ENCODE measurements at places on chromosomes 5 and 9. TPM values are rescaled to one million over a fixed set of nuclear protein-coding genes. Genes with fewer than 3 reads are reported as not detected.

GRCh38 chr9:14935964-14936363 is 25.7 kb upstream of the FREM1 start:
- no peak overlapping the region for H3K4me3 ChIP-seq
- no peaks in the 10 kb centered on the region for H3K36me3 ChIP-seq
- H3K27me3 ChIP-seq = no peaks in the 10 kb centered on the region

- no peaks in the 10 kb centered on the region for H3K4me1 ChIP-seq
- H3K36me3 ChIP-seq = no peaks in the 10 kb centered on the region
- no peak overlapping the region for H3K4me3 ChIP-seq
- H3K27ac ChIP-seq = no peak overlapping the region
- no peak for DNase-seq
Measured at GRCh38 chr9:85009251-85009650, 339.7 kb downstream of the NTRK2 start.

GRCh38 chr5:123414974-123415373 is 8.2 kb downstream of the CEP120 start:
- no peaks in the 10 kb centered on the region for H3K4me1 ChIP-seq
- H3K27ac ChIP-seq = no peak overlapping the region
- H3K4me3 ChIP-seq = no peak overlapping the region

GRCh38 chr9:121399126-121399882 is 29.3 kb upstream of the STOM start:
- H3K4me3 ChIP-seq = no peak overlapping the region
- peak; percentile 10 for DNase-seq
- H3K27ac ChIP-seq = peak overlapping the region; percentile 94
- no peaks in the 10 kb centered on the region for H3K36me3 ChIP-seq
- no peaks in the 10 kb centered on the region for H3K27me3 ChIP-seq
- peaks cover 21% of the 10 kb centered on the region for H3K4me1 ChIP-seq

DNA sequence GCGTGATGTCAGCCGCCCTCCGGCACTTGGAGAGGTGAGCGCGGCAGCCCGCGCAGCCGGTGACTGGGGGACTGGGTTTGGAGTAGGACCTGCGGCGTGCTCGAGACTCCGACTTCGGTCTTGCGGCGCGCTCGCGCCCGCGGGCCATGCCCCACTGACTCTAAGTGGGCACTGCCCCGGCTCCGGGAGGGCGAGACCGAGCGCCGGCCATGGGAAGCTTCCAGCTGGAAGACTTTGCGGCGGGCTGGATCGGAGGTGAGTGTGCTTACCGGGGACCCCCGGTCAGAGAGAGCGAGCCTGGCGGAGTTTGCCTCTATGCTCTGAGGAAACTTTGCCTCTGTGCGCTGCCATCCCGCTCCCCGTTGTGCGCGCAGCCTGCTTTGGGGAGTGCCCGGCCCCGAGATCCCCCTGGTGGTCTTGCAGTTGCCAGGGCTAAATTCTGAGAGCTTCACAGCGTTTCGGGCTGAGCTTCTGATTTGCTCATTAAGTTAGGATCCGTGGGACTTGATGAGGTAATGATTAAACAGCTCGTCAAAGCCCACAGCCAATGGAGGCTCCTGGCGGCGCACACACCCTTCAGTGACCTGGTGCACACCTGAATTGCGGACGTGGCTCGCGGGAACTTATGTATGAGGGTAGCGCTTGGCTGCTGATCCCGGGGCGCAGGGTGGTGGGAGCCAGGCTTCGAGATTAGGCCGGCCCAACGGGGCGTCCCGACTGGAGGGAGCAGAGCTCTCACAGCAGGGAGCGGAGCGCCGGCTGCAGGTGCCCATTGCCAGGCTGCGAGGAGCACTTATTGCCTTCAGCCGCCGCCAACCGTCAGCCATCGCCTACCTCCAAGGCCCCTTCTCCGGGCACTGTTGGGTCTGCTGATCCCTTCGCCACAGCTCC is at the start of gene SLC25A48:
Gene SLC25A48 (plus strand): TSS at position 25 of the 891 bp plus-strand sequence. CDS start 185 bp downstream, at position 210.
- H3K4me3 ChIP-seq = peak within 1 kb of the TSS; percentile 51
- peaks cover 48% of the 10 kb centered on the region for H3K27me3 ChIP-seq
- DNase-seq = no peak
- H3K4me1 ChIP-seq = peaks cover 8% of the 10 kb centered on the region
- no peaks in the 10 kb centered on the region for H3K36me3 ChIP-seq

- H3K27ac ChIP-seq = no peak overlapping the region
- no peaks in the 10 kb centered on the region for H3K36me3 ChIP-seq
- DNase-seq = no peak
- H3K27me3 ChIP-seq = no peaks in the 10 kb centered on the region
- H3K4me1 ChIP-seq = peaks cover 32% of the 10 kb centered on the region
Measured at GRCh38 chr5:33840927-33841547, 50.8 kb downstream of the ADAMTS12 start.

- H3K4me3 ChIP-seq = no peak overlapping the region
- no peaks in the 10 kb centered on the region for H3K27me3 ChIP-seq
- no peak overlapping the region for H3K27ac ChIP-seq
- no peak for DNase-seq
- no peaks in the 10 kb centered on the region for H3K4me1 ChIP-seq
Measured at GRCh38 chr9:83423815-83424707, 114.1 kb downstream of the FRMD3 start.

DNA sequence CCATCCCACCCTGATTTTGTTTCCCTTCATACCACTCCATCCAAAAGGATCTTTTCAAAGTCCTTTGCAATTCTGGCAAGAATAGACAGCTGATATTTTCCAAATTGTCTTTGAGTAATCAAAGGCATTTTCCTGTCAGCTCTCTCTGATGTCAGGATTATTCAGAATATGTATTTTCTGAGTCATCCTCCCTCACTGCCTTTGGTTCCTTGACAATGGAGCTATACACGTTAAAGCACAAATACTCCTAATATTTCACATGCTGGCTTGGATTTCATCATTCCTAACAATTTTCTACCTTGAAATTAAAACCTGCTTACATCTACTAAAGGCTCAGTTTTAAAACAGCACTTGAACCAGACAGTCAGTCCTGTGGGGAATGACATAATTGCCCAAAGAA is 379.4 kb downstream of the GADD45G start:
- no peaks in the 10 kb centered on the region for H3K36me3 ChIP-seq
- peaks cover 3% of the 10 kb centered on the region for H3K27me3 ChIP-seq
- no peaks in the 10 kb centered on the region for H3K4me1 ChIP-seq
- H3K27ac ChIP-seq = no peak overlapping the region
- DNase-seq = peak; percentile 57

Gene RUSC2
- total RNA-seq = 63.8 TPM

Gene PDE8B
- total RNA-seq = 0.18 TPM

Gene ABL1
- total RNA-seq = 113 TPM

Gene PCDHGA2
- total RNA-seq = 0.14 TPM

Gene CYLC2
- not detected for total RNA-seq

Gene IL7R
- total RNA-seq = 10.8 TPM
